Fibroblast of lung (primary cell): ENCODE measurements at places on chromosomes 7 and 10. TPM values are rescaled to one million over a fixed set of nuclear protein-coding genes. Genes with fewer than 3 reads are reported as not detected.

DNA sequence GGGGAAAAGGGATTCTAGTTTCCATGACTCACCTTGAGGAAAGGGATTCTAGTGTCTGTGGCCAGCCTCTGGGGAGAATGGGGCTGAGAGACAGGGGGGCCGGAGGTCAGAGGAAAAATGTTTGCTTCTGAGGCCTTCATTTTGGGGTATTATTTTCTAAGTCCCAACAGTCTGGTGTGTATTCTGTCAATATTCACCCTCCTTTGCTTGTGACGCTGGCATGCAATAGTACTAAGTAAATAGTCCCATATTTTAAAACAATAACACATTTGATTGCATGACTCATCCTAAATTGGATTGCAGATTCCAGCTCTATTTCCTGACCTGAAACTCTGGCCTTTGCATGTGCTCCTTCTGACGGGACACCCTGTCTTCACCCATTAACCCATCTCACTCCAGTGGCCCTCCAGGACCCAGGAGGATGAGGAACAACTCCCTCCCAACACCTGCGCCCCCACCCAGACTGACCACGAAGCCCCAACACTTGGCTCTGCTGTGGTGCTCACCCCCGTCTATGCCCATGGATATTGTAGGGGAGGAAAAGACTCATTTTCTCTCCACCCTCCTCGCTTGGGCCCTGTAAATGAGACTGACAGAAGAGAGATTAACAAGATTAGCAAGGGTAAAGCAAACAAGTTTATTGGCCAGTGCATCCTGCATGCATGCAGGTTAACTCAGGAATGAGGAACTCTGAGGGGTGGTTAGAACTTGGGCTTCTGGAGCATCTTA is 495.6 kb upstream of the KLF6 start:
- H3K4me1 ChIP-seq, result peaks cover 37% of the 10 kb centered on the region
- H3K27me3 ChIP-seq, result no peaks in the 10 kb centered on the region
- peak overlapping the region; percentile 42 for H3K27ac ChIP-seq
- no peaks in the 10 kb centered on the region for H3K36me3 ChIP-seq

The MSRB2 gene
- 31.9 and 33.0 TPM in 2 replicates for polyA plus RNA-seq

GRCh38 chr10:36087006-36088005 is 445.2 kb upstream of the FZD8 start:
- H3K4me1 ChIP-seq, result no peaks in the 10 kb centered on the region
- H3K27me3 ChIP-seq, result no peaks in the 10 kb centered on the region
- no peak for DNase-seq
- no peak overlapping the region for H3K4me3 ChIP-seq

The SLC26A5 gene
- not detected in 2 replicates for polyA plus RNA-seq

GRCh38 chr7:1610013-1610677 is 40.3 kb upstream of the PSMG3 start:
- H3K4me3 ChIP-seq, result no peak overlapping the region
- H3K4me1 ChIP-seq, result no peaks in the 10 kb centered on the region

DNA sequence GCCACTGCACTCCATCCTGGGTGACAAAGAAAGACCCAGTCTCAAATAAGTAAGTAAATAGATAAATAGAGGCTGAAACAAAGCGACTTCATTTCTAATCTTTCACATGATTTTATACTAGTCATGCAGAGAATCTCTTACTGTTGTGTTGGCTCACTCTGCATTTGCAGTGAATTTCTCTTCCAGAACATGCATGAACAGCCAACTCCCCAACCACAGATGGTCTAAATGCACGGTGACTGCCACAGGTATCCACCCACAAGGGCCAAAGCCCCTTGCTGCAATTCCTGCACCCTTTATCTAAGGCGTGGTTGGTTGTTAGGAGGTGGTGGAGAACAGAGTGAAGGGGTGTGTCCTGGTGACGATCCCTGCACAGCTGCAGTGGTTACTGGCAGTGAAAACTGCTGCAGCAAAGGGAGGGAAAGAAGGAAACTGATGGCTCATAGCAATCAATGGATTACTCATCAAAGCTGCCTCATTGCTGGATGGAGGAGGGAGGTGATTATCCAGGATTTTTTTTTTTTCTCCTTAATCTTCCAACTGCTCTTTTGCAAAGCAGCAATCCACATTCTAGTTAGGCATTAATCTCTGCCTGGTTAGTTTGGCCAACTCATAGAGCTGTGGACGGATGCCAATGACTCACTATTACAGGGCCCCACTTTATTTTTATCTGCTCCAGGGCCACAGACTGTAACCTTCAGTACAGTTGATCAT is 50.6 kb downstream of the PRTFDC1 start:
- H3K27me3 ChIP-seq, result no peaks in the 10 kb centered on the region
- H3K27ac ChIP-seq, result peak overlapping the region; percentile 76
- DNase-seq, result peak; percentile 98
- peaks cover 10% of the 10 kb centered on the region for H3K4me1 ChIP-seq

- peaks cover 8% of the 10 kb centered on the region for H3K4me1 ChIP-seq
- H3K4me3 ChIP-seq, result no peak overlapping the region
- DNase-seq, result no peak
- no peaks in the 10 kb centered on the region for H3K27me3 ChIP-seq
Measured at GRCh38 chr10:61995220-61995503, 93.7 kb downstream of the ARID5B start.

DNA sequence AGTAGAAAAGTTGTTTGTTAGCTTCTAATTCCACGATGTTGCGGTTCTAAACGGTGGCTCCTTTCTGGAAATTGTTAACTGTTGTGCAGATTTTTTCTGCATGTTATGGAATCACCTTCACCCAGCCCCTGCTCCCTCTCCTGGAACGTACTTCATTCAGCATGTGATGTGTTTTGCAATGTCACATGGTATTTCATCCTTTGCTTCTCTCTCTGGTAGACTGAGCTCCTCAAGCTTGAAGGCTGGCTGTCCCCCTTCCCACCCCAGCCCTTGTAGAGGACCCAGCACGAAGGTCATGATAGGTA is 4.4 kb downstream of the PPP2R2D start:
- DNase-seq, result no peak
- H3K27me3 ChIP-seq, result no peaks in the 10 kb centered on the region
- H3K36me3 ChIP-seq, result peaks cover 6% of the 10 kb centered on the region

- H3K4me1 ChIP-seq, result no peaks in the 10 kb centered on the region
- no peaks in the 10 kb centered on the region for H3K36me3 ChIP-seq
- DNase-seq, result peak; percentile 31
- H3K27me3 ChIP-seq, result no peaks in the 10 kb centered on the region
- no peak overlapping the region for H3K27ac ChIP-seq
Measured at GRCh38 chr7:35716038-35716803, 21.3 kb upstream of the HERPUD2 start.

The NEUROD6 gene
- not detected in 2 replicates for polyA plus RNA-seq

DNA sequence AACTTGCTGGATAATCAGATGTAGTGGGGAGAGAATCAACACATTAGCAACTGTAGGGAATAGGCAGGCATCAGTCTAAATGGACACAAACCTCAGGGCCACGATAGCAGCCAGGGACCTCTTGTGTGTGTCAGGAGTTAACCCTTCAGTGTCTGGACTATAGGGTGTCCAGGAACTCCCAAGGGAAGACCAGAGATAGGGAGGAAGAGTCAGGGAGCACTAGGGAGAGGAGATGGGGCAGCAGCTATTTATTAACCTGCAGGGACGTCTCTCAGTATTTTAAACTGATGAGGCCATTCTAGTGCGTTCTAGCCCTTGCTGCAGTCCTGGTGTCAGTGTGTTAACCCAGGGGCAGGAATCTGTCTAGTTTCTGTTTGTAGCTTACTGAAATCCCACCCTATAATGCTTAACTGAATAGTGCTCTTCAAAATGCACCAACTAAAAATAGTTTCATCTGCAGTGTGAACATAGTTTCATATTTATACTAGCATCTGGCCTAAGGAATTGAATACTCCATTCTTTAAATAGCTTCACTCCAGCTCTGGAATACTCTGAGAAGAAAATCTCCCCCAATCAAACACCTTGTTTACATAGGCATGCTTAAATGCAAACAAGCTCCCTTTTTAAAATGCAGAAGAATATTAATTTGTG is 62.7 kb downstream of the ARID5B start:
- peaks cover 4% of the 10 kb centered on the region for H3K36me3 ChIP-seq
- H3K4me1 ChIP-seq, result peaks cover 5% of the 10 kb centered on the region
- H3K4me3 ChIP-seq, result no peak overlapping the region
- H3K27ac ChIP-seq, result peak overlapping the region; percentile 43
- H3K27me3 ChIP-seq, result no peaks in the 10 kb centered on the region

The ACSM6 gene
- not detected in 2 replicates for polyA plus RNA-seq
